T1000 (cell line): ENCODE measurements at places on chromosomes 5 and 9.

GRCh38 chr5:120682851-120683250 lies 218.8 kb downstream of the PRR16 start:
- DNase-seq, result no peak

- no peak for DNase-seq
These were observed 3.4 kb upstream of the FGFR4 start for GRCh38 chr5:177083357-177083756.

DNA sequence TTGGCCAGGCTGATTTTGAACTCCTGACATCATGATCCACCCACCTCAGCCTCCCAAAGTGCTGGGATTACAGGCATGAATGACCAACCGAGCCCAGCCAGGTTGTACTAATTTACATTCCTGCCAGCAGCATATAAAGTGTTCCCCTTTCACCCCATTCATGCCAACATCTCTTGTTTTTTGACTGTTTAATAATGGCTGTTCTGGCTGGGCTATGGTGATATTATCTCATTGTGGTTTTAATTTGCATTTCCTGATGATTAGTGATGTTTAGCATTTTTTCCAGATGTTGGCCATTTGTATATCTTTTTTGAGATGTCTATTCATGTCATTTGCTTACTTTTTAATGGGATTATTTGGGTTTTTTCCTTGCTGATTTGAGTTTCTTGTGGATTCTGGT lies 87.3 kb downstream of the INVS start:
- no peak for DNase-seq

DNA sequence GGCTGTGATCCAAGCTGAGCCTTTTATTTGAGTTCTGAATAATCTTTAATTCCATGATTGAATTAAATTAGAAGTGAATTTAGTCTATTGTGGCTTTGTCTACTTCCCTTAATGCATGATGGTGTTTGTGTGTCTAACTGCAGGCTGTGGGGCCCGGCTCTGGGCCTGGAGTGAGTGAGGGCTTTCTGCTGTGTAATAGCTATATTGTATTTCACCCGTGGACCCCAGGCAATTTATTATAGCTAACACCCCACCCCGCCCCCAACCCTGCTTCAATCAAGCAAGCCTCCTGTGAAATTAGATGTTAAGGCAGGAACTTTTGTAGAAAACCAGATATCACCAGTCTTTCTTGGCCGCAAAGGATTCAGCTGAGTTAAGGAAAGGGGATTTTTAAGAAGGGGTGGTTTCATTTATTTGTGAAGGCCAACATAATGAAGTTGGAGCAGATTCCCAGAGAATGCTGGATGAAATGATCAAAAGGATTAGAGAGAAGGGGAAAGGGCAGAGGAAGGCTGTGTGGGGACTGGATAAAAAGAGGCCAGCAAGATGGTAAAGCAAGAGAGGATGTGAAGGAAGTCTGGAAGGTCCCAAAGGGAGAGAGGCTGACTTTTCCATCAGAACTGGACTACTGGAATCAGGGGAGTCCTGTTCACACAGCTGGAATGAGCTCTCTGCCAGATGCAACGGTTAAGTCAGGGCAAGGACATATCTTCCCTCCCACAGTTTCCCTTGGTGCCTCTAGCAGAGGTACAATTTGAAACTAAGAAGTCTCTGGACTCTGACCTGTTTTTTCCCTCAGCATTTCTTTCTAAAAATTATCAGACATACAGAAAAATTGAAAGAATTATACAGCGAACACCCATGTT lies 125.3 kb upstream of the SAP30L start:
- no peak for DNase-seq

DNA sequence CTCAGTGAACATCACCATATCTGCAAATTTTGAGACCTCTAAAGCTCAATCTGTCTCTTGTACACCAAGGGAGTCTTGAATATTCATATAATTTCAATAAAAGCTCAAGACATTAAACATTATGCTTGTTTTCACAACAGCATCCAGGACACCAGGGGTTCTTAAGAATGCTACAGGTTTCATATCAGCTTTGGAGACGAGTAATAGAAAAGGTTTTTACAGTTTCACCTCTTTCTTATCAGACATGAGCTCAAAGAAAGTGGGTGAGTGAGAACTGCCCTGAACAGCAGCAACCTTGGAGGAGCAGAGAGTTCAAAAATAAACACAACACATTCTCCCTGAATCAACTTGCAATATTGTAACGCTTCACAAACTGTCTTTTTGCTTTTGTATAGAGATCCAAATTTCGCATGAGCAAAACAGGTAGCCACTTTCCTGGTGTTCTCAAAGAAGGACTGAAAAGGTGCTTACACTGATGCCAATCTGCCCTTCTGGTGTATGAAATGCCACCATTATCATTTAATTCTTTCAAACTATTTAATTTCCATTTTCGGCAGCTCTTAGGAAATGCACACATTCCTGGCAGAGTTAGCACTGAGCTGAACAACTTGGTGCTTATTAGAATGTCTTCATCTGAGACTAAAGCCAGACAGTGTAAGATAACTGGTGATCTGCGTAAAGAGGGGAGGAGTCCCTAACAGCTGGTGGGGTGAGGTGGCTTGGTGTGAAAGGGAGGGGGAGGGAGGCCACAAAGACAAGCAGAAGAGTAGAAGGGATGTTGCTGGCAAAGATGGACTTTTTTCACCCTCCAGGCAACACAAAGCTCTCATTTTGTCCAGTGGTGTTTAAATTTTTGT lies 535.3 kb downstream of the PDE4D start:
- DNase-seq, result no peak

DNA sequence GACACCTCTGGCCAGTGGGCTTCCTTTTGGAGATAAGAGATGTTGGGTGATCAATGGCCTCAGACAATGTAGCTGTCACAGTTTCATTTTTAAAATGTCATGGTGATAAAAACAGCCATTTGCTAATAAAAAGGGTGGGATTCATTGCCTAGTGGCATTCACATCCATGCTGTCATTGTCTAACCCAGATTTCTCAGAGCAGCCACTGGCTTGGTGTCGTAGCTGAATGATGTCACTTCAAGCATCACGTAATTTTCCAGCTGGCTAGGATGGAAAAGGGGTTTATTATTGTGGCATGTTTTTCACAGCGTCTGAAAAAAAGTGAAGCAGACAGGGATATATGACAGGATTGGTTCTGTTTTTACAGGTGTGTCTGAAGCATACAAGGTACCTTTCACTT lies 184.7 kb downstream of the AOPEP start:
- no peak for DNase-seq

DNA sequence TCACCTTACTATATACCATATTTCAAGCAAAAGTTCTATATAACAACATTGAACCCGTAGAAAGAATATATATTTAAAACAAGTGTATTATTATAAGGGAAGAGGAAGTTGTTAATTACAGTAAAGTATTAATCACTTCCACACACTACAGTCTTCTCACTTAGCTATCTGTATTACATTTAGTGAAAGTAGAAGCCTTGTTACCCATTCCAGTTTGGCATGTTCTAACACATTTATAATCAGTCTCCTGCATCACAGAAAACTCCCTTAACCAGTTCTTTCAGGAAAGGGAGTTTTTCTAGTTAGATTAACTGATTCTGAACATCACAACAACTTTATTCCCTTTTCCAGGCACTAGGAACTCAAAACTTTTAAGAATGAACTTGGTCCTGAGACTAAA lies 6.9 kb downstream of the RAB14 start:
- no peak for DNase-seq

DNA sequence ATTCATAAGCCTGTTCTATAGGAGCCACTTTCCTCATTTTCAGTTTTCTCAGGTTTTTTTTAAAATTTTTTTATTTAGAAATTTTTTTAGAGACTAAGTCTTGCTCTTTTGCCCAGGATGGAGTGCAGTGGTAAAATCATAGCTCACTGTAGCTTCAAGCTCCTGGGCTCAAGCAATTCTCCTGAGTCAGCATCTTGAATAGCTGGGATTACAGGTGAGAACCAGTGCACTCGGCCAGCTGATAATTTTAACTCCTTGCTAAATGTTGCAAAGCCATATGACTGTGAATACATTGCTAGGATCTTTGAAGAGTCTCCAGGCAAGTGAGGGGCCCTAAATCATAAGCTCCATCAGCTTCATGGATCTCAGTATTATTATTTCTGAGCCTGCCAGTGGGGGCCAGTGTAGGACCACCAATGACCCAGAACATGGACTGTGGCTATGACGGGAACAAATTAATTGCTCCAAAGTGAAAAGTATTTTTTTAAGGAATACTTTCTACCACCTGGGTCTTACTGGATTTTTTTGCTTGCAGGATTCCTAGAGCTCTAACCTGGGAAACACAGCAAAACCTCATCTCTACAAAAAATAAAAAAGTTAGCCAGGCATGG lies 5.7 kb upstream of the GAPVD1 start:
- DNase-seq, result no peak

DNA sequence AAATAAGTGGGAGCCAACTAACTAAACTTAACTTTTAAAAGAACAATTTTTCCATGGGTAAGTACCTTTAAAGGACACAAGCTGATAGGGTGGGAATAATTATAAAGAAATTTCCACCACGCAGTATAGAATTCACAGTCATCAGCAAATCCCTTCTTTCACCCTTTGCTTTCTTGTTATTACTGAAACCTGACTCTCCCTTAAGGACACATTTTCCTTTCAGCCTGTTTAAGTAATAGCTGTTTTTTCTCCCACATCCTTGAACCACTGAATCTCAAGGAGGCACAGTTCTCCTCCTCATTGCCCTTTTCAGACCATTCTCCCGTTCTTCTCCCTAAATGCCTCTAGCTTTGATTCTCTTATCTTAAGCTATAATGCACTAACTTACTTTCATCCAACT lies 6.3 kb downstream of the C5orf15 start:
- DNase-seq, result no peak
